ENCODE measurements at places on chromosomes 4 and X. TPM values are rescaled to one million over a fixed set of nuclear protein-coding genes. Genes with fewer than 3 reads are reported as not detected.

- no peak for DNase-seq
Measured at GRCh38 chrX:41655631-41656030, 33.1 kb upstream of the GPR34 start.

- DNase-seq = no peak
Measured at GRCh38 chrX:66045894-66046293, 6.0 kb upstream of the VSIG4 start.

GRCh38 chr4:177339477-177340374 is 30.1 kb downstream of the NEIL3 start:
- DNase-seq = no peak

TLR10 gene
- 0.16 TPM for total RNA-seq

DDX60 gene
- total RNA-seq = 9.3 TPM

All from pancreas (tissue), 10 donors.